Activated naive CD4-positive, alpha-beta T cell treated with anti-CD3 and anti-CD28 coated beads, Interleukin-2, amount 50 U/mL, for 72 hours (primary cell): ENCODE measurements at places on chromosomes 13 and 19. TPM values are rescaled to one million over a fixed set of nuclear protein-coding genes. Genes with fewer than 3 reads are reported as not detected.

DNA sequence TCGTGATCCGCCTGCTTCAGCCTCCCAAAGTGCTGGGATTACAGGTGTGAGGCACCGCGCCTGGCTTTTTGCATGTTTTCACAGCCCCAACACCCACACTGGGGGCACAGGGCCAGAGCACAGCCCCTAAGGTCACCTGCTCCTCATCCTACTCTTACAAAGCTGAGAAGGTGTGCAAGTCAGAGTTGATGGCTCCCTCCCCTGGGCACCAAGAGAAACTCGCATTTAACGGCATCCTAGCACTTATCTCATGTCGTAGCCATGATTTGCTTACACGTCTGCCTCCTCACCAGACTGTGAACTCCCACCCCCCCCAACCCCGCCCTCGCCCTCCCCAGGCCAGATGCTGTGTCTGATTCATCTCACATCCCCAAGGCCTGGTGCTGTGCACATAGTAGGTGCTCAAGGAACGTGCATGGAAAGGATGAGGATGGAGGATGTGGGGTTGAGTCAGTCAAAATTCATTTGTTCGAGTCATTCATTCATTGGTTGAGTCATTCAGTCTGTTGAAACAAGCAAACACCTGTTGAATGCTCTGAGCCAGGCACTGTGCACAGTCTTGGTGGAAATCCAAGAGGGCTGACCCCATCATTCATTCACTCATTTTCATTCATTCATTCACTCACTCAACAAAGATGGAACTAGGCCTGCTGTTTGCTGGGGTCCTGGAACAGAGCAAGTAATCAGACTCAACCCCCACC is 11.3 kb downstream of the SHANK1 start:
- no peak for DNase-seq

GRCh38 chr19:40815223-40815622 is 16.2 kb downstream of the EGLN2 start:
- DNase-seq: no peak

DNA sequence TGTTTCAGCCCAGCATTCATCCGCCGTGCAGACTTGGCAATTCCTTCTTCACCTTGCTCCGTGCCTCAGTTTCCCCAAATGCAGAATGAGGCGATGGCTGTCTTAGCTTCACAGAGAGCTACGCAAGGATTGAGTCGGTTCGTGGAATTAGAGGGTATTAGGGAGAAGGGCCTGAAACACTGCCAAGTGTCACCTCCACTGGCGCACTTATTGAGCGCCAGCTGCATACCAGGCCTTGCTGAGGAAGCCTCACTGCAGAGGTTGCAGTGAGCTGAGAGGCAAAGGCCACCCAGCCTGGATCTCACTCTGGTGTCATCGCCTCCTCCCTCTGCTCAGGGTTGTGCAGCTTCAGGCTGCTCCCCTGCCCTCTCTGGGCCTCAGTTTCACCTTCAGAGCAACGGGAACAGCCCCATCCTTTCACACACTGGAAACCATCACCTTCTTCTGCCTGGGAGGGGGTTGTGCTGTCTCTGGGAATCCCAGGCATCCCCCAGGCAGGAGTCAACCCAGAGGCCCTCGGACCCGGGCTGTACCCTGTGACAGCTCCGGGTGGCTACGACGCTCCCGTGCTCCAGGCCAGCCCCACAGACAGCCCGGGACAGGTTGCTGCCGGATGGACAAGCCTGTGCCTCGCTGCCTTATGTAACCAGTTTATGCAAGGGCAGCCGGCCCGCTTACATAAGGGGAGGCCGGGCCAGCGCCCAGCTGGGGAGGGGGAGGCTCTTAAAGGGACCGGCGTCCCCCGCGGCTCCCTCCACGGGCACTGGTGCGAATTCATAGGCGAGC is 31.9 kb downstream of the NFIC start:
- DNase-seq: no peak

ZNF700 gene
- total RNA-seq: 18.7 TPM

GRCh38 chr19:55486043-55486970 is 1.3 kb downstream of the NAT14 start:
- DNase-seq: no peak

DNA sequence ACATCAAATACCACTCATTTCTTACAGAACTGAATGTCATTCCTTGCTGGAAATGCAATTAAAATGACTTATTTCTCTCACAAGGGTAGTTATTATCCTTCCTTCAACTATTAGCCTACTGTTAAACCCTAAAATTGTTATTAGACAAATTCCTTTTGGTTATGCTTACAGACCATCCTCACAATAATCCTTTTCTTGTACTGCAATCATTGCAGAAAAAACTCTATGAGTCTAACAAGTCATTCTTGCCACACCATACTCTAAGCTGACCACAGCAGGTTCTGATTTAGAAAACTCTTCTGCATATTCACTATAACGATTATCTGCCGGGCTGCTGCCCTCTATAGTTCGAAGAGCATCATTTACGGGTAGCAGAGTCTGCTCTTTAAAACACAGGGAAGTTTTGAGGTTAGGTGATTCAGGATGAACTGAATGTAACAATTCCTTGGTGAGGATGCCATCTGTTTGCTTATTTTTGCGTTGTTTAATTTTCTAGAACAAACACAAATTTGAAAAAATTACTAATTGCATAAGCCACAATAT is 38.2 kb downstream of the MTMR6 start:
- no peak for DNase-seq

DNA sequence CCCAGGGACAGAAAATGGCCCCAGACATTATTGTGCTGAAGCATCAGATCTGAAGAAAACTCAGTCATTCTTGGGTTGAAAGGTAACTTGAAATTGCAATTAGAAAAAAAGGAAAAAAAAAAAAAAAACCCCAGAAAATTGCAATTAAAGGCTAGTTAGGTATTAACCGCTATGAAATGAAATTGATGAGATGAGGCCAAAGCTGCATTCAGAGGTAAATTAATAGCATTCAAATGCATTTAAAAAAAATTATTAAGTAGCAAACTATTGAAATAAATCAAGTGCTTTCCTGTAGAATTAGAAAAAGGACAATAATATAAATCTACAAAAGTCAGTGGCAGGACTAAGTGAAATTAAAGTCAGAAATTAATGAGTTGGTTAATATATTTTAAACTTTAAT is 6.4 kb downstream of the PGLS start:
- DNase-seq: no peak
